ENCODE measurements at places on chromosomes 12 and 14. TPM values are rescaled to one million over a fixed set of nuclear protein-coding genes. Genes with fewer than 3 reads are reported as not detected.

- DNase-seq, result no peak
Observed at GRCh38 chr14:104361101-104361591, 218.4 kb upstream of the C14orf180 start.

GRCh38 chr12:26233631-26234030 is 38.3 kb downstream of the SSPN start:
- no peak for DNase-seq

DNA sequence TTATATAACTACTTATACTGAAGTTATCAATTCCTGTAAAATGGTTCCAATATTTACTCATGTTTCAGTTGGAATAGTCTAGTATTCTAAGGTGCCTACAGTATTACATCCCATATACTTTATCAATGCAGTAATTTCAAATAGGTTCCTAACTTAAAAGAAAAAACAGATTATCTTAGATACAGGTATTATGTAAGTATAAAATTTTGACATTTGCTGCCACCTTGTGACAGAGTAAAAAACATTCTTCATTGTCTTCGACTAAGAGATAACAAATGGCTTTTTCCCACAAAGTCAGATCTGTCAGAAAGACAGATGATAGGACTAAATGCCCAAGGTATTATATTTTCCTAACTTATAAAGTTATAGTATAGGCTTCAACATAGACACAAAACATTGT is 78.7 kb downstream of the TXNDC16 start:
- no peak for DNase-seq

DNA sequence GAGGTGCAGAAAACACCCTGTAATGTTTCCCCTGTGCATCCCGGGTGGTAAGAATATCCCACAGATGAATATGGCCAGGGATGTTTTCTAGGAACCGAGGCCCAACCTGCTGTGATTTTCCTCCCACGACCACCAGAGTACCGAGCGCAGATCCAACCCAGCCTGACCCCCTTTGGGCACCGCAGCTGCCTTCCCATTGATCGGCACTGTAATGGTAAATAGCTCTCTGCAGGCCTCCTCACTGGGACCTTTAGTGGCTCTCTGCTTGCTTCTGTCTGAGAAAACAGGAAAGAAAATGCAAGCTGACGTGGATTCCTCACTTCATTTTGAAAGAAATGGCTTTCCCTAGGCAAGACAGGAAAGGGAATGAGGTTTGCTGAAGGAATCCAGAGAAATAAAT is 2.4 kb upstream of the RAB15 start:
- DNase-seq, result no peak

Gene LRP6
- total RNA-seq, result 9.4 TPM

Gene C12orf56
- total RNA-seq, result not detected

Measured in GM12878 (cell line).